LHCN-M2 (cell line): ENCODE measurements at places on chromosomes 5 and 9. TPM values are rescaled to one million over a fixed set of nuclear protein-coding genes. Genes with fewer than 3 reads are reported as not detected.

The NTMT1 gene
- 23.9 and 24.3 TPM in 2 replicates for total RNA-seq

The SLC36A3 gene
- total RNA-seq: not detected in 2 replicates

The NOXA1 gene
- total RNA-seq: 0.17 and 0.19 TPM in 2 replicates

The MZB1 gene
- not detected in 2 replicates for total RNA-seq

The SCGB3A2 gene
- total RNA-seq: not detected in 2 replicates

The WWC1 gene
- total RNA-seq: 0.29 and 0.96 TPM in 2 replicates

The PDE6A gene
- total RNA-seq: 0.58 and 1.1 TPM in 2 replicates

DNA sequence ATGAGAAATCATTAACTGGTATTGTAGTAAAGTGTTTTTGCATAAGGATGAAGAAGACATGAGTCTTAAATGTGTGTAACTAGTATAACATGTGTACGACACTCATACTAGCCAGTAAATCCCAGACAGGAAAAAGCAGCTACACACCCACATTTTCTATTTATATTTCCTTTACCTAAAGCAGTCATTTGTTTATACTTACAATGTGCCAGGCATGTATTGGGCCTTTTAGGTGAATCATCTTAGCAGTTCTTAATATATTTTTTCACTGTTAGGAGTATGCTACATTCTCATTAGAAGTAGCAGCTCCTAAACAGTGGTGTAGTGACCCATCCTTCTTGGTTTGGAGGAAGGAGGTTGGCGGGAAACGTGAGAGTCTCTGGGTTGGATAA is 55.8 kb upstream of the TMC1 start:
- DNase-seq: no peak

GRCh38 chr5:3199962-3200755 is 395.5 kb upstream of the IRX1 start:
- no peak for DNase-seq

DNA sequence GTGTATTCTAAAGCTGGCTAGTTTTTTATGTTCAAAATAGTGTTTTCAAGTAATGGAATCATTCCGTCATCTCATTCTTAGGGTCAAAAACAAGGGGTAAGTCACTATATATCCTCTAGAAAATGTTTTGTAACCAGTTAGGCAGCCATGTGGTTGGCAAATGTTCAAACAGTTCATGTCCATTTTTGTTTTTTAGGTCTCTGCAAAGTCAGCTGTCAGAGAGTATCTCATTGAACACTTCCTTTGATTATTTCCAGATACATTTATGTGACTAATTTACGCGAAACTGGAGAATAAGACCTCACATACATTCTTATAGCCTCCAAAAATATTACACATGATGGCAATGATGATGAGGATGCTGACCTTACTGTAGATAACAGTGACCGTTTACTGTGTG is 50.4 kb downstream of the TRIO start:
- no peak for DNase-seq

GRCh38 chr5:134592141-134592746 is 40.4 kb downstream of the SAR1B start:
- DNase-seq: peak; percentile 32

DNA sequence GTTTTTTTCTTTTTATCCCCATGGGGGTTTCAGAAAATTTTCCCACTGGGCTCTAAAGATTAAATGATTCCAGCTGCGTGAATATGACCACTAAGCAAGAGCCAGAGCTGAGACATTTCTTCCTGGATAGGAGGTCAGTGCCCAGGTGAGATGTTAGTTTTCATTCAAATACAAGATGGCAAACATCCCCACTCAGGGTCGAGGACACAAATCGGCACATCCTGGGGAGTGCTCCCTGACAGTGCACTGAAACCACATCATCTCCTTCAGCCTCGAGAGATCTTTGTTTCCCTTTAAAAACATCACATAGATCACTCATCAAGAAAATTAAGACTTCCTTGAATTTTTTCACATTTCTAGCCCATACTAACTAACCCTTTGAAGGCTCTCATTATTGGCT is 273.2 kb upstream of the PANK3 start:
- DNase-seq: no peak

- no peak for DNase-seq
Measured at GRCh38 chr9:121508415-121508814, 8.8 kb upstream of the GGTA1 start.

GRCh38 chr5:143442385-143442784 is 38.9 kb upstream of the NR3C1 start:
- DNase-seq: peak; percentile 11

GRCh38 chr5:176743136-176743861 is 67.1 kb upstream of the UNC5A start:
- DNase-seq: no peak

DNA sequence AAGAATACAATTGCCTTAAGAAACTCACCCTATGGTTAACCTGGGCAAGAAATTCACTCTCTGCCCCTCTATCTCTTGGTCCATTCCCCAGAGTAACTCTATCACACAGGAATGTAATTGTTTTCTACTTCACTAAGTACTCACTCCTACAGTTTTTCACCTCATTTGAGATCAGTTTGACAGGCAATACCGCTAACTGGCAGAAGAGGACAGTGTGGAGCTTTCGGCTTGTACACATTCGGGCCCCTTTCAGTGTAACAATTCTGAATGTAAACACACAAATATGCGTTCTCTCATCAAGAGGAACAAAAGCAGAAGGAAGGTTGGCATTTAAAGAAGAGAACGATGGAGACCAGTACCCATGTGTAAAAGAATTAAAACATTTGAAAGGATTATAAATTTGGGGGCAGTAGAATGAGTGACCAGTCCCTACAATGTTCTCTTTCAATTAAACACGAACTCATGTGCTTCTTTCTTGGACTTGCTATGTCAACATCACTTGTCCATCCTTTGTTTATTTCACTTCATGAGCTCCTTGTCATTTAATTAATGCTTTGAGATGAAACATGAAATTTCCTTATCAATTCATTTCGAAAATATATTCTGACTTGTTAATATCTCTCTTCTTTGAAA is 188.5 kb upstream of the GRAMD2B start:
- DNase-seq: peak; percentile 53
